ENCODE measurements at places on chromosomes 6 and 20. TPM values are rescaled to one million over a fixed set of nuclear protein-coding genes. Genes with fewer than 3 reads are reported as not detected.

DNA sequence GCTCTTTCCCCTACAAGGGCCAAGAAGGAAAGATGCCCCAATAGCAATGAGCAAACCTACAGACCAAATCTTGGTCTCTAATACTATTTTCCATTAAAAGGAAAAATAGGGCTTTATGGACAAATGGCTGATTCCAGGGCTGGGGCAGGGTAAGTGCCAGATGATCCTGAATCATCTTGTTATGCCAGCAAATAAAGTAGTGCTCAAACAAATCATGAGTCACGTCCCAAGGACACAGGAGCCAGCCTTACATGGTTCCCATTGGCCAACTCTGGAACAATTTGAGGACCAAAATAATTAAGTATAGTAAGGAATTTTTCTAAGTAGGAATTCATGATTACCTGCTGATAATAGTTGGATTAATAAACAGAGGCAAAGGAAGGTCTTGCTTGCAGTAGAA, 53.2 kb upstream of the NKX2-4 start:
- ATAC-seq = no peak

DNA sequence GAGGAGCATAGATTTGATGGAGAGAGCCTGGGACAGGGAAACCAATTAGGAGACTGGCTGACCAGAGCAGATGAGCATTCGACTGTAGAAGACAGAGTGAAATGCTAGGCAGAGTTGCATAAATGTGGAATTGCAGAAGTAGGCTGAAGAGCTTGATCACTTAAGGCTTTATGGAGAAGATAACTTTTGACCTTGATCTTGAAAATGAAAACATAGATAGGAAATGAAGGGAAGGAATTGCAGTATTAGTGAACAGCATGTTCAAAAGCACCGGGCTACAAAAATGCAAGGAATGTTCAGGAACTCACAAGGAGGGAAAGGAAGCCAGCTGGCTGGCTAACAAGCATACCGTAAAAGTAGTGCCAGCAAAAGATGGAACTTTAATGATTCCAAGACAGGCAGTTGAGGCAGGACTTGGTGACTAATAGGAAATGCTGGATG, 20.5 kb upstream of the LTV1 start:
- ATAC-seq = peak; percentile 50

- ATAC-seq = no peak
Measured at GRCh38 chr6:163189609-163190008, 224.9 kb upstream of the QKI start.

DNA sequence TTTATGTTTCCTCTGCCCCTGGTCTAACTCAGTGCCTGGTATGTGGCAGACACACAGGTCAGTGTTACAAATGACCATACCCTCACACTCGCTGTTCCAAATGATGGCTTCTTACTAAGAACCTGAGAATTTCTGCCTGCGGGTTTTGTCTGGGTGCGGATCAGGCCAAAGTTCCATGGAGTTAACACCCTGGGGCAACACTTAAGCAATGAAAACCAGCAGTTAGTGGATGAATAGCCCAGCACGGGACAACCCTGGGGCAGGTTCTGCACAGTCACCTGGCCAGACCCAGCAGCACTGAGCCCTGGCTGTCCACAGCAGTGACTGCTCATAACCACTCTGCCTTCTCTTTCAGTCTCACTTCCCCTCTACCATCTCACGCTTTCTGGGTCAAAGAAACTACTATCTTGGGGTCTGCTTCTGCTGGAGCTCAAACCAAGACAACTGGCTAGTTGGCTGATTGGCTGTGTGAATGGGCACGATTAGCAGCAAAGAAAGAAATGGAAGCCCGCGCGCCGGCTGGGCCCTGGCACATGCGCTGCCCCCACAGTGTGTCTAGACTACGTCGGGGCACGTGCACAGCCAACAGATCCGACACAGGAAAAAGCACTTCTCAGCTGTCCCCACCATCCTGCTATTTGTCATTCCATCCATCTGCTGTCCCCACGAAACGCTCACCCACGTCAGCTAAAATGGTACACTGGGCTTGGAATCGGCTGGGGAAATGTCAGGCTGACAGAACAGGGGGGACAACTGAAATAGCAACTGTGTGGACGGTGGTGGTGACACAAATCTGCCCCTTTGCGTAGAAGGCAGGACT, 36.6 kb downstream of the MGME1 start:
- ATAC-seq = no peak

GRCh38 chr6:88629838-88630494, 333.5 kb downstream of the RNGTT start:
- no peak for ATAC-seq

- ATAC-seq = peak; percentile 96
Measured at GRCh38 chr20:36666181-36666740, 20.3 kb upstream of the SLA2 start.

DNA sequence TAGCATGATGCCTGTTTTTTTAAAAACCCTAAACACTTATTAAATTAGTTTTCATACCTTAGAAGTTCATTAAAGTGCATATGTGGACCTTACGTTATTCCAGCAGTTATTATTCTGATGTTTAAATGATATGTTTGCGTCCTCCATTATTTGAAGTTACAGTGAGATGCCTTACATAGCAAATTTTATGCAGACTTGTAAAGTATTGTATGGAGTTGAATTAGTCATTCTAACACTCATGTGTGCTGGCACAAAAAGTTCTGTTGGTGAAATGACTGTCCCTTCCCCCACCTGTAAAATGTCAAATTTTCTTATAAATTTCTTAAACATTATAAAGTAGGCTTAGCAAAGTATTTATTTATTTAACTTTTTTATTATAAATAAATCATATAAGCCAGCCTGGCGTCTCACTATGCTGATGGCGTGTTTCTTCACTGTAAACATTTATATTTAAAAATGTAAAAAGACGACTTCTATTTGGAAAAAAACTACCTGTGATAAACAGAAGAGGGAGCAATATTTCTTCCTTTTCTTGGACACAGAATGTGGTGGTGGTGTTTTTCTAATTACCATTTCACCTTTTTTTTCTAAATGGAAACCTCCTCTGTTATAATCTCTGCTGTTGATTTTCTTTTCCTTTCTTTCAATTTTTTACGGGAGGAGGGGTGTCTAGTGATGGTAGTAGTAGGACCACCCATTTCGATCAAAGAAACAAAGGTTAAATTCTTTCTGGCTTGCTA, 155.4 kb downstream of the RFPL4B start:
- ATAC-seq = peak; percentile 33

- ATAC-seq = no peak
Measured at GRCh38 chr6:143620447-143620846, 57.3 kb upstream of the PHACTR2 start.

GRCh38 chr20:40451552-40451951, 237.5 kb downstream of the MAFB start:
- ATAC-seq = no peak

DNA sequence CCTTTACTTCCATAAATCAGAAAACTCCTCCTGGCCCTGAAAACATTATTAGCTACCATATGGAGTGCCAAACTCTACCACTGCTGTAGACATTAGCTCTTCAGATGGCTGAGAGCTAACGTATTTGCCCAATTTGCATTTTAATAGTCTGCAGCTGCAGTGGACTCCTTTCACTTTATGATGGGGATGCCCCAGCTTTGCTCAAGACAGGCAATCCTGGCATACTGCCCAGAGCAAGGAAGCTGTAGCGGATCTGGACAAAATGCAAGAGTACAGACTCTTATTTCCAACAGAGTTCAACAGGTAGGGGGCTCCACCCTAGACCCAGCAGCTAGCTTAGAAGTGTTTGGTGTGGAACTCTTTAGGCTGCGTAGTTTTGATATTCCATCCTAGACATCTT, 246.7 kb downstream of the FOXC1 start:
- ATAC-seq = peak; percentile 99

GRCh38 chr6:125169058-125169457, 15.5 kb downstream of the TPD52L1 start:
- no peak for ATAC-seq

GRCh38 chr6:78484198-78485064, 382.9 kb upstream of the IRAK1BP1 start:
- no peak for ATAC-seq

The BEND6 gene
- total RNA-seq = 31.1 TPM

The LY6G6F gene
- total RNA-seq = not detected

The PTK6 gene
- total RNA-seq = 0.82 TPM

The FAM184A gene
- 19.7 TPM for total RNA-seq

Data from motor neuron (in vitro differentiated cells).